ENCODE measurements at places on chromosomes 1 and 21. TPM values are rescaled to one million over a fixed set of nuclear protein-coding genes. Genes with fewer than 3 reads are reported as not detected.

MRPS14 gene
- 23.4 TPM for total RNA-seq

CFHR2 gene
- total RNA-seq: not detected

GJA8 gene
- not detected for total RNA-seq

CACNA1S gene
- total RNA-seq: not detected

FLG2 gene
- total RNA-seq: not detected

CGN gene
- 2.0 TPM for total RNA-seq

CATSPERE gene
- 1.3 TPM for total RNA-seq

KCNA3 gene
- total RNA-seq: not detected

RPRD2 gene
- 12.7 TPM for total RNA-seq

NUDT4B gene
- total RNA-seq: 33.5 TPM

LEMD1 gene
- total RNA-seq: 5.2 TPM

MAP1LC3C gene
- not detected for total RNA-seq

TLR5 gene
- 1.5 TPM for total RNA-seq

SPATA46 gene
- not detected for total RNA-seq

NPL gene
- 4.3 TPM for total RNA-seq
